ENCODE measurements at places on chromosomes 13 and 19.

DNA sequence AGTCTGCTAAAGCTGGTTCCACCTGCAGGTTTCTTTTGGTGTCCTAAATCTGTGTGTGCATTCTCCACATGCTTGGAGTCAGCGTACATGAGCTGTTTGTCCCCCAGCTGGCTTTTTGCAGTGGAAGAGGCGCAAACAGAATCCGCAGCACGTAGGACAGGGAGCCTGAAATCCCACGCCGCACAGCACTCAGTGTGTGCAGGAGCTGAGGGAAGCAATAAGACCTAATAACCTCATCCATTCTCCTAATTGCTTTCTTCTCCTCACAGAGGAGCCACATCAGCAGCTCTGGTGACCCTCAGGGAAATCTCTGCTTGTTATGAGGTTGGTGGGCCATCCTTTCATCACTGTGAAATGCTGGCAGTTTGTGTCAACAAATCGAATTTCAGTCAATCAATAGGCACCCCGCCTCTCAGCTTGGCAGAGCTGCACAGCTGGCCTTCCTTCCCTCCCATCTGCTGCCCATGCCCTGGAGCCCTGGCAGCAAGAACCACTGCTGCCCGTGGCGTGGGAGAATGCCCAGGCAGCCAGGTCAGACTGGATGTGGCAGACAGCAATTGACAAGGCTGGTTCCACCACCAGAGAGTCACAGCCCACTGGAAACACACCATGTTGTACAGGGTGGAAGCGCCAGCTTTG lies 136.7 kb downstream of the ZDHHC20 start:
- no peak for DNase-seq

DNA sequence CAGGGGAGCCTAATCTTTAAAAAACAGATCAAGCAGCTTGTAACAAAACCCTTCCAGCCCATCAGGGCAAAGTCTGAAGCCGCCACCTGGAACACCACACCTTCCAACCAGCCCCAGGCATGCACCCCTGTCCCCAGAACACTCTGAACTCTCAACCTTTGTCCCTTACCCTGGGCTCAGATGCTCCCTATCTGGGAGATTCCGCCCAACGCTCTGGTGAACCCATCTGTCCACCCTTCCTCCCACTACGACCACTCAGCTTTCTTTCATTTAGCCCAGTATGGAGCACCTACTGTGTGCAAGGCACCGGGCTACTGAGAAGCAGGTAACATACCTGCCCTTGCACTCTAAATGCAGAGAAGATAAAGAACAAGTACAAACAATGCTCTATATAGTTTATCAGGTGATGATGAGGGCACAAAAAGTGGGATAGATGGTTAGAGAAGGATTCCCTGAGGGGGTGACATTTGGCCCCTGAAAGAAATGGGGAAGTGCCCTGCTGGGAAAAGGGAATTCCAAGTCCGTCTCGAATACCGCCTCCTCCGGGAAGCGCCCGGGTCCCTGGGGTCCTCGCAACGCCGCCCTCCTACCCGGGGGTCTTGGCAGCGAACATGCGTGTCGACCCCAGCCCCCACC lies 629 bp downstream of the PEPD start:
- DNase-seq: no peak

GRCh38 chr19:43634506-43634871 lies 5.2 kb downstream of the CADM4 start:
- no peak for DNase-seq

- no peak for DNase-seq
Measured at GRCh38 chr19:45472563-45473366, 5.0 kb downstream of the FOSB start.

GRCh38 chr19:11479090-11479897 lies 1.6 kb downstream of the ELAVL3 start:
- no peak for DNase-seq

GRCh38 chr13:44746690-44747089 lies 170.6 kb upstream of the TSC22D1 start:
- DNase-seq: no peak

DNA sequence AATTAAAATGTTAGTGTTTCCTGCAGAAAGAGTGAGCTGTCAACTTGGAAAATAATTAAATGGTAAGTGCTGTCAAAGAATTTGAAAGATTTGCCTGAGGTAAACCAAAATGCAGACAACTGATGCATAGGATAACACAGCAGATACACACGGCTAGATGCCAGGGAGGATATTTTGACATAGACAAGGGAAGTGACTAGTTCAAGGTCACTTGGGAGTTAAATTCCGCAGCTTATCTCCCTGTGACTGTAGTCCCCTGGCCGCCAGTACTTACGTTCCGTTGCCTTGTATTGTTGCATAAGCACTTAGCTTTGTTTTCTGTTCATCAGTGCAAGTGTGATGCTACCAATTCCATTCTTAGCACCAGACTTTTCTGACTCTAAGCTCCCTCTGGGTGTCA lies 247.3 kb upstream of the MAB21L1 start:
- no peak for DNase-seq

GRCh38 chr13:74476365-74476764 lies 342.2 kb upstream of the KLF12 start:
- DNase-seq: no peak

- no peak for DNase-seq
Measured at GRCh38 chr19:15437355-15438123, 12.2 kb downstream of the WIZ start.

DNA sequence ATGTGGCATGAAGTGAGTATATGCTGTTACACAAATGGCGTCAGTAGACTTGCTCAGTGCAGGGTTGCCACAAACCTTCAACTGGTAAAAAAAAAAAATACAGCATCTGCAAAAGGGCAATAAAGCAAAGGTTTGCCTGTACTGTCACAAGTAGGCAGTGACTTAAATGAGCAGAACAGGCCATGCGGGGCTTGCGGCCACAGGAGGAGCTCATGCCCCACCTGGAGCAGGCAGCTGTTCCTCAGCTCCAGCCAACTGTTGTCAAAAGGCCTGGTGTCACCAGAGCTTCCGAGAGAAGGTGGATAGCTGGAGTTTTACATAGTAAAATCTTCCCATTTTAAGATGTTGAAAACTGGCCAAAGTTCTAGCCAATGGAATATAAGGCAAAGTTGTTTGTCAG lies 7.7 kb downstream of the ATP7B start:
- DNase-seq: no peak

- no peak for DNase-seq
Measured at GRCh38 chr19:29263305-29264135, 50.6 kb upstream of the UQCRFS1 start.

All from NCI-H510A (cell line).